ENCODE measurements at places on chromosomes 6 and 20.

DNA sequence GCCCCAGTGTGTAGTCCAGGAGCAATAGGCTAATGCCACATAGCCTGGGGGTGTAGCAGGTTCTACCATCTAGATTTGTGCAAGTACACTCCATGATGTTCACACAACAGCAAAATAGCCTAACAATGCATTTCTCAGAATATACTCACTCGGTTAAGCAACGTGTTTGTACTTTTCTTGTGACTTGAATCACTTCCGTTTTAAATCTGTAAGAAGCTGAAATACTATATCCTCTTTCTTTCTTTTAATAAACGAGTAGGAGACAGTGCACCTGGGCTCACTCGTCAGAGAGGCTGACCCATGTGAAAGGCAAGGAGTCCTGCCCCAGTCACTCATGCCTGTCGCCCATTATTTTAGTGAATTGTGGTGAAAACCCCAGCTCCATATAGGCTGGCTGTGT, 201.6 kb downstream of the FOXA2 start:
- DNase-seq: peak; percentile 93

DNA sequence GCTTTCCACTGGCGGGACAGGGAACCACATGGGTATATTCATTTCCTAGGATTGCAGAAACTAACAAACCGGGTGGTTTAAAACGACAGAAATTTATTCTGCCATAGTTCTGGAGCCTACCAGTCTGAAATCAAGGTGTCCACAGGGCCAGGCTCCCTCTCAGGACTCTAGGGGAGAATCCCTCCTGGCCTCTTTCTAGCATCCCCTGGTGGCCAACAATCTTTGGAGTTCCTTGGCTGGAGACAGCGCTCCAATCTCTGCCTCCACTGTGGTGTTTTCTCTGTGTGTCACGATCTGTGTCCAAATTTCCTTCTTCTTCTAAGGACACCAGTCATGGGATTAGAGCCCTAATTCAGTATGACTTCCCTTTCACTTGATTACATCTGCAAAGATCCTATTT, 95.0 kb downstream of the SCML4 start:
- no peak for DNase-seq

- DNase-seq: no peak
Observed at GRCh38 chr6:130836055-130836640, 8.9 kb downstream of the SMLR1 start.

DNA sequence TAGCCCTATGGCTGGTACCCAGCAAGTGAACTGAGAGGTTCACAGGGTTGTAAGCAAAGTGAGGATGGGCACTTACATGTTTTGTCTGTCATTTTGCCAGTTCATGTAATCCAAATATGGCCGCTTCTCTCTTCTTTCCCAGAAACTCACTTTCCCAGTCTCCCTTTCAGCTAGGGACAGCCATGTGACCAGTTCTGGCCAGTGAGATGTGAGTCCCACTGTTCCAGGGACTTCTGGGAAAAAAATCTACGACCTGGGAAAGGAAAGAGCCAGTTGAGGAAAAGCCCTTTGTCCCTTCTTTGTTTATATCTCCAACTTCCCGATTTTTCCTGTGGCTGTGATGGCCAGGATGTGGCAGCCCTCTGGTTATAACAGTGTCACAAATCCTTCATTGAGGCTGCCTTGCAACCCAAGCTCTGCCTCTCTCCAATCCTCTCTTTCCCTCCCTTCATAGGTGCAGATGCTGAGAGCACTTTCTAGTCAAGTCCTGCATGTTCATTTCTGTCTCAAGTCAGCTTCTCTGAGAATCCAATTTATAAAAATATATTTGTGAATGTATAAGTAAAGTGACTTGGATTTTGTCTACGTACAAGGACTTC, 148.6 kb upstream of the ZFP64 start:
- no peak for DNase-seq

DNA sequence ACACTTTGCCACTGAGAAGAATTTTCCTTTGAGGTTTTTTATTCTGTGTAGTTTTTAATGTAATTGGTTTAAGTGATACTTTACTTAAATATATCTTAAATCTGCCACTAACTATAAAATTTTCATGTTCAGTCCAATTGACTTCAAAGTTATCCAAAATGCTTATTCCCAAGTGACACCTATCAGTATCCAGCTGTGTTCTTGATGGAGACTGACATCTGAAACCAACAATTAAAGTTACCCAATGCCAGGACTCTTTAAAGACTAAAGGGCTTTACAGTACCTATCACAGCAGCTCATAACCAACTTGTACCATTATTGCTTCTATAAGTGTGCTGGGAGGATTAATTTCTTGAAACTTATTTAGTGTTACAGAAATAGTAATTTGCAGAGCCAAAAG, 13.8 kb upstream of the EYA4 start:
- no peak for DNase-seq

DNA sequence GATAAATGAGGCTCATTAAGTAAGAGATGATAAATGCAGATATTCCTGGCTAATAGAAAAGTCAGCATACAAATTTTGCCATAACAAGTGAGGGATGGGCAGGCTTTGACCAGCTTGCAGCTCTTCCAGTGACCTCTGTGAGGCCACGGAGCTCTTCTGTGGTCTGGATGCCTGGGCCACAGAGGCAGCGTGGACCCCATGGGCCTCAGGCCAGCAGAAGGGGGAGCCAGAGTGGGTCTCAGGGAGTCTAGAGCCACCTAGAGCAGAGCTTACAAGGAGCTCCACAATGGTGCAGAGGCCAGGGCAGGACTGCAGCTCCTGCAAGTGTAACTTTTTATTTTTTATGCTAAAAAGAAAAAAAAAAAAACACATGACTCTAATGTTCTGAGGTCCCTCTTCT, 165.1 kb downstream of the ARID1B start:
- DNase-seq: no peak

GRCh38 chr20:46631212-46631869, 19.9 kb downstream of the SLC13A3 start:
- peak; percentile 14 for DNase-seq

Measured in foreskin keratinocyte (primary cell).